ENCODE measurements at places on chromosomes 6 and 20.
A peak's percentile ranks its signal among the peaks of the same experiment; 100 is the strongest.

DNA sequence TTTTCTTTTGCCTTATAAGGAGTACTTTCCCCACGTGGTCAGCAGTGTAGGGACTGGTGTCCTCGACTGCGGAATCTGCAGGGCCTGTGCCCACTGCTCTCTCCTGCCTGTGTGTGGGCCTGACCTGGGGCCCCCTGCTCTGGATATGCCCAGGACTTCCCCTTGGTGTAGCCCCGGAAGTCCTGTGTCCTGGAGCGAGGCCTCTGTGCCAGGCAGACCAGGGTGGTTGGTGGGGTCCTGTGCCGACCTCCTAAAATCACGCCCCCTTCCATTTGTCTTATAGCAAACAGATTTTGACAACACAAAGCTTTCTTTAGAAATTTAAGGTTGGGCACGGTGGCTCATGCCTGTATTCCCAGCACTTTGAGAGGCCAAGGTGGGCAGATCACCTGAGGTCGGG, 64.2 kb downstream of the DLL1 start:
- peak; percentile 3 for DNase-seq

DNA sequence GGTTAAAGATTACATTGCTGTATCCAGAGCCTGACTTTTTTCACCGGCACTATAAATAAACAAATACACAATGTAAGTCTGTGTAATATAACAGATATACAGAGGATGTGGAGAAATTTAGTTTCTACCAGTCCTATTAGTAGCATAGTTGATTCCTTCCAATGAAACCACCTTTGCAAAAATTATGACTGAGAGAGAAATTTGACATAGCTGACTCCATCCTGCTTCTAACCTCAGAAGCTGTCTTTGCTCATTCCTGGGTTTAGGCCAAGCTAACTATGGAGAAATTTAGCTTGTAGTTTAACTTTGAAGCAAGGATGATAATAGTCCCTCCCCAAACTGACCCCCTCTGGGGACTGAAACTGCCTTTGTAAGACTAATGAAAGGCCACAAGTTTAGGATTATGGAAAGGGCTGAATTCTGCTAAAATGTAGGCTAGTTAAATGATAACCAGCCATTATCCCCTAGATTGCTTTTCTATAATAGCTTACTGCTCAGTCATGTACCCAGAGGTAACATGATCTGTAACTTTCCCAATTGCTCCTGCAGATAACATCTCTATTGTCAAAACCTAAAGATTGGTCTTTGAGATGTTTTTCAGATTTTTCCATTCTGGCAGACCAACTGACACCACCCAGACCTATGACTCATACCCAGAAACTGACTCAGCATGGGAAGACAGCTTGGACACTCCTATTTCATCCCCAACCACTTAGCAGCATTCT, 172.8 kb upstream of the ARG1 start:
- no peak for DNase-seq

DNA sequence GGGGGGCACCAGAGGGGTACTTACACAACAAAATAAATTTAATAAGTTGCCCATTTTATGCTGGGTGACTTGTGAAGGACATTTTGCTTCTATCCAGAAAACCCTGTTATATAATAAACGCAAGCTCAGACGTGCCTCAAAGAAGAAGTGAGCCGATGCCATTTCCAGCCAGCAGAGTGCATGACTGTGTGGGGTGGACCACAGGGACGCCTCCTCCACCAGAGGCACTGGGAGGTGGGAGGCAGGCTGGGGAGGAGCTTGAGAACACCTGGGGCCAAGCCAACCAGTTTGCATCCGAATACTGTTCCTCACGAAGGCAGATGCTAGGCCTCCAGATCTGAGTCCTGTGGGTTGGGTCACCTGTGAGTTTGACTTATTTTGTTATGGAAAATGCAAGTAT, 363.8 kb downstream of the RNGTT start:
- DNase-seq: no peak

DNA sequence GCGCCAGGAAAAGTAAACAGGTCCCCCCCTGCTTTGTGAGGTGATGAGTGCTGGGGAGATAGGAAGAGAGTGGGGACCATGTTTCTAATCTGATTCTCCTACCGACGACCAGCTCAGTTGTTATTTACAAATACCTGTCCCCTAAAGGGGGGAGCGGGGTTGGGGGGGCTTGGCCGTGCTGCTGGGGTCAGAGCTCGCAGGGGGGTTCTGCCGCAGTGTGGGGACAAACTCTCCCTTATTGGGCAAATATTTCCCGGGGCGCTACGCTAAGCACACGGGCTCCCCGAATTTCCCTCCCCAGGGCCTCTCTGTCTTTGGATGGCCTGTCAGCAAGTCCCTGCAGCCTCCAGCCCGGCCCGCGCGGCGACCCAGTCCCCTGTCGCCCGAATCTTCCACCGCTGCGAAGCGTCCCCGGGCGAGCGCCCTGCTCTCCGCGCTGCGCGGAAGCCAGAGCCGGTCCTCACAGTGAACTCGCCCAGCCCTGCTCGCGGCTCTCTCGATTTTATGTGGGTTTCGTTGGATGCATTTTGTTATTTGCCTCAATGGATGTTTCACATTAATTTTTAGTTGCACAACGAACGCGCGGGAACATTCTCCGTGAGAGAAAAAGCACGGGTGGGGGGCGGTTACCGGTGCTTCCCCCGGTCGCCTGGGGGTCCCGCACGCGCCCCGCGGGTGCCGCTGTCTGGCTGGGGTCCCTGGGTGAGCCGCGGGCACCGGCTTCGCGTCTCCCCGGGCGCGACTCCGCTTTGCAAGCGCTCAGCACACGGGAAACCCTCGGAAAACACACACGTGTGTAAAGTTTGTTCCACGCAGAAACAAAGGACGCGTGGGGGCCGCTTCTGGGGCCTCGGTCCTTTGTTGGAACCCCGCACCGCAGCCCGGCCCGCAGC, 1.5 kb upstream of the STX16 start:
- peak; percentile 56 for DNase-seq

GRCh38 chr6:88220493-88220892, 54.3 kb upstream of the CNR1 start:
- no peak for DNase-seq

- no peak for DNase-seq
Observed at GRCh38 chr20:6418732-6419131, 295.9 kb upstream of the FERMT1 start.

DNA sequence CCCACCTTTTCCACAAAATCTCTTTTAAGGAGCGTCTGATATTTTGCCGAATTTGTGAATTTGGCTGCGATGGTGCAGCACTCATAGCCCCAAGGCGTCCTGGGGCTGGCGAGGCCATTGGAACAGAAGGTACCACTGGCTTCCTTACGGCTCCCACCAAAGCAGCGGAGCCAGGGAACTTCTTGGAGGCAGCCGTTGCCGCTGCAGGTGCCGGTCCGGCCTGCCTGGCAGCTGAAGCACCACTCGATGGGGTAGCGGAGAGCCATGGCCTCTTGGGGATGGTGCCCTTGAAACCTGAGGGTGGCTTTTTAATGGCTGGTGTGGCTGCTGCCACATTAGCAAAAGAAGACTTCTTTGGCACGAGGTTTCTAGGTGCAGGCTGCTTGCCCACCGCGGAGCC, 29.8 kb downstream of the DIDO1 start:
- DNase-seq: no peak

DNA sequence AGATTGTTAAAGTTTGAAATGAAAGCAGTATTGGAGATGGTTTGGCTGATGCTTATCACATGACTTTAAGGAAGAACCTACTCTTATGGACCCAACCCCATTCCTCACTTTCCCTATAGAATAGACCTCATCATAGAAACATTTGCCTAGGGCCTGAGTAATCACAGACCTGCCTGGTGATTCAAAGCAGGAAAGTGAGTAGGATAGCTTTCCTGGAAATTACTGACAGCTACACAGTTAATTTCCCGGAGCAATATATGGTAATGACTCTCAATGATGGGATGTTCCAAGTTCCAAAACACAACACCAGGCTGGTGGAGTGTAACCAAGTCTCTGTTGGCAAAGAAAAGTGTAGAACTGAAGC, 233.8 kb downstream of the SIM1 start:
- no peak for DNase-seq

DNA sequence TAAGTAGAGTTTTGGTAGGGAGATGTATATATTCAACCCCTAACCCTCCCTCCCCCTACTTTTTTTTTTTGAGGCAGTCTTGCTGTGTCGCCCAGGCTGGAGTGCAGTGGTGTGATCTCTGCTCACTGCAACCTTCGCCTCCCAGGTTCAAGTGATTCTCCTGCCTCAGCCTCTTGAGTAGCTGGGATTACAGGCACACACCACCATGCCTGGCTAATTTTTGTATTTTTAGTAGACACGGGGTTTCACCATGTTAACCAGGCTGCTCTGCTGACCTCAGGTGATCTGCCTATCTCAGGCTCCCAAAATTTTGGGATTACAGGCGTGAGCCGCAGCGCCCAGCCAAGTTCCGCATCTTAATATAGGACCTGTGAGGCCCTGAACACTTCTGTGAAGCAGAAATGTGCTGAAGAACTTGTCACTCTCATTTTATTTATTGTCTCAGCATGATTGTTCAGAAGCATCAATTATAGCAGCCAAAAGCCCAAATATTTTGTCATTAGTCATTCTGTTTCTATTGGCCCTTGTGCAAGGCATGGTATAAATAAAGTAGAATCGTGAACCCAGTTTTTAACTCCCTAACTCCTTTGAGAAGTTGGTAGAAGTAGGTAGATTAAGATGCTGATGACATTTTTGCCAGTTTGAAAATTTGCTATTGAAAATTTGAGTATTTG, 19.4 kb downstream of the DSTN start:
- DNase-seq: no peak

- DNase-seq: no peak
Observed at GRCh38 chr6:167020206-167020605, 21.0 kb downstream of the CEP43 start.

- no peak for DNase-seq
Observed at GRCh38 chr20:57208198-57208597, 58.2 kb downstream of the BMP7 start.

Data from activated naive CD4-positive, alpha-beta T cell treated with anti-CD3 and anti-CD28 coated beads, Interleukin-2, amount 10 ng/mL, durations not matched to agents 7 days and 5 days (primary cell).